ENCODE measurements at places on chromosomes 5 and 9.

DNA sequence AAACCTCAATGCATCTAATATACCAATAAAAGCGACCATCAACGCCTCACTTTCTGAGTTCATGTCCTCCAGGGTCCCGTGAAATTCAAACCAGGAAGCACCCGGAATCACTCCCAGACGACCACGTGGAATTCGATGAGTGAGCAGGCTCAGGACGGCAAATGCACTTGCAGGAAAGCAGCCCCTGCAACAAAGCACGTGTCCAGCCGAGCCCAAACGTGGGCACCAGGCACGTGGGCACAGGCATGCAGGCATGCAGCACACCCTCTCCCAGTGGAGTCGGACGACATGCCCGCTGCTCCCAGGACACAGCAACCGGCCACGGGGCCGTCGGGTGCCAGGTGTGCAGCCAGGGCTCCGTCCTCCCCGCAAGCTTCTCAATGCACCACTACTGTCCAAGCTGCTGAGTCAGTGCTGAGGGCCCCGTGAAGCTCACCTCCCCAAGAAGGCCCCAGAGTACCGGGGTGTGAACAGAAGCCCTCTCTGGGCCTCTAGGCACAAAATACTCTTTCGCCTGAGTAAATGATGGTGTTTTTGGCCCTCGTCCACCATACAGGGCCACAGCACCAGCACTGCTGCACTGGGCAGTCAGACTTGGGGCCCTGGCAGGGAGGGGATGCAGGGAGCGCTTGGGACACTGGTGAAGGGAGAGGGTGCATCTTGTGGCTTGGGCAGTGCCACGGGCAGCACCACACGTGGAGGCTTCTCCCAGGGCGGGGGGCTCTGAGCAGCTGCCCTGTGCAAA is 87.6 kb downstream of the VAV2 start:
- no peak for DNase-seq

DNA sequence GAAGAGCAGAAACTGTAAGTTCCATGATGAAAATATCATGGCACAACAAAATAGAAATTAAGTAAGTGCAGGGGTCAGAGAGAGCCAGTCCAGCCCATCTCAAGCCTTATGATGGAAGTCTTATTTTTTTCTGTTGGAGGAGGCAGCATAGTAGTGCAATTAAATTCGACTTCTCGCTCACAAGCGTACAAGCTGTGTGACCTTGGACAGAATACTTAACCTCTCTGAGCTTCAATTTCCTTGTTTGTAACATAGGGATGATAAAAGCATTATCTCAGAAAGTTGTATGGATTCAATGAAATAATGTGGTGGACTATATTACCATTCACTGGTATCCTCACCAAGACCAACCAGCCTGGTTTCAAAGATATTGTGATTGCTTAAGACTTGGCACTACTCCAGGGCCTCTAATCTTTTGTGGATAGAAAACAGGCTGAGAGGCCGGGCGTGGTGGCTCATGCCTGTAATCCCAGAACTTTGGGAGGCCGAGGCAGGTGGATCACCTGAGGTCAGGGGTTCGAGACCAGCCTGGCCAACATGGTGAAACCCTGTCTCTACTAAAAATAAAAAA is 26.8 kb upstream of the MVB12B start:
- no peak for DNase-seq

- no peak for DNase-seq
These were observed 1.6 kb downstream of the C1QTNF3 start for GRCh38 chr5:34041247-34041972.

DNA sequence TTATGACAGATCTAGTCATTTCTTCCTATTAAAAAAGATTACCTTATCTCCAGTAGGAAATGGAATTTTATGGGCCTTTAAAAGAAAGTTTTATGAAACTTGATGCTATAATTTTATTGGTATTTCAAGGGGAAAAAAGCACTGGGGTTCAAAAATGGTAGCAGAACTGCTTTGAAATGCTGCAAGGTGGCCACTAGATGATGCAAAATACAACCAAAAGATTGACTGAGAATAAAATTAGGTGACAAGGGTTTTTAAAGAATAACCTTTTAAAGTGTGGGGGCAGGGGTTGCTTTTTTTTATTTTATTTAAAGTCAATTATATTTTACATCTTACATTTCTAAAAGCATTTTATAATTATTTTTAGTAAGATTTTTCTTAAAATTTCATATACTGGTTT is 61.7 kb downstream of the KLF9 start:
- DNase-seq = no peak

DNA sequence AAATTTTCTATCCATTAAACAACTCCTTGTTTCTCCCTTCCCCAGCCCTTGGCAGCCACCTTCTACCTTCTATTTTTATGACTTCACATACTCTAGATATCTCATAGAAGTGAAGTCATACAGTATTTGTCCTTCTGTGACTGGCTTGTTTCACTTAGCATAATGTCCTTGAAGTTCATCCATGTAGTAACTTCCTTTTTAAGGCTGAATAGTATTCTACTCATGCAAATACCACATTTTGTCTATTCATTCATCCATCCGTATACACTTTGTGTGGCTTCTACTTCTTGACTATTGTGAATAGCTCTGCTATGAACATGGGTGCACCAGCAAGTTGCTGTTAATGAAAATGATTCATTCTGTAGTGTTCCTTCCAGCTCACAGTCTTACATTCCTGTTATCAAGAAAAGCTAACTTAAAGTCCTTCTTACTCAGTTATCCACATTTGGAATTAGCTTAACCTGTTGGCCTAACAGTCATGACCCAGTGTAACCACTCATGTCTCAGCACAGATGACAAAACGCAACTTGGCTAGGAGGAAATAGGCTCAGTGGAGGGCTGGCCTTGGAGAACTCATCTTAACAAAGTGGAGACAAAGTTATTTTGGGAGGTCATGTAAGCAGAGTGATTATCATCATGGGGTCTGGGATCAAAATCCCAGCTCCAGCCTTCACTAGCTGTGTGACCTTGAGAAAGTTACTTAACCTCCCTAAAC is 129.7 kb upstream of the MAP3K1 start:
- no peak for DNase-seq

All from stimulated activated CD8-positive, alpha-beta memory T cell treated with anti-CD3 and anti-CD28 coated beads, Interleukin-2, amount 100 ng/mL, for 1 hour (primary cell).